ENCODE measurements at places on chromosomes 12 and 14. TPM values are rescaled to one million over a fixed set of nuclear protein-coding genes. Genes with fewer than 3 reads are reported as not detected.

- H3K27ac ChIP-seq: no peak overlapping the region
- H3K4me1 ChIP-seq: no peaks in the 10 kb centered on the region
- H3K36me3 ChIP-seq: no peaks in the 10 kb centered on the region
- H3K27me3 ChIP-seq: no peaks in the 10 kb centered on the region
Measured at GRCh38 chr12:126537961-126538530, 1472.8 kb downstream of the AACS start.

DNA sequence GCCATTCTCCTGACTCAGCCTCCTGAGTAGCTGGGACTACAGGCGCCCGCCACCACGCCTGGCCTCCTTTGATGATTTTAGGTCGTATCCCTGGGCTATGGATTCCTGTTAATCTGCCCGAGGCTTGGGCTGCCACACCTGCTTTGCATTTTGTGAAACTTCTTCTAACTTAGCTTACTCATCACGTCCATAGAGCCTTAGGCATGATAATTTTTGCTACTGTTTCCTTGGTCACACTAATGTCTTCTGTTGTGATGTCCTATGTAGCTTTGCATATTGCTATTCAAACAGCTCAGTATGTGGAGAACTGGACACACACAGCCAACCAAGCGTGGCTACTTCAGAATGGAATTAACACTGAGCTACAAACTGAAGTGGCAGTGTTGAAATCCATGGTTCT lies 47.5 kb upstream of the DDX11 start:
- no peak overlapping the region for H3K27ac ChIP-seq
- H3K4me3 ChIP-seq: no peak overlapping the region
- no peak for DNase-seq
- H3K4me1 ChIP-seq: no peaks in the 10 kb centered on the region
- no peaks in the 10 kb centered on the region for H3K27me3 ChIP-seq
- H3K36me3 ChIP-seq: no peaks in the 10 kb centered on the region

GRCh38 chr14:54455363-54455762 lies 14.2 kb upstream of the CNIH1 start:
- DNase-seq: no peak
- no peaks in the 10 kb centered on the region for H3K27me3 ChIP-seq
- H3K4me3 ChIP-seq: no peak overlapping the region
- H3K36me3 ChIP-seq: no peaks in the 10 kb centered on the region
- H3K4me1 ChIP-seq: no peaks in the 10 kb centered on the region

DNA sequence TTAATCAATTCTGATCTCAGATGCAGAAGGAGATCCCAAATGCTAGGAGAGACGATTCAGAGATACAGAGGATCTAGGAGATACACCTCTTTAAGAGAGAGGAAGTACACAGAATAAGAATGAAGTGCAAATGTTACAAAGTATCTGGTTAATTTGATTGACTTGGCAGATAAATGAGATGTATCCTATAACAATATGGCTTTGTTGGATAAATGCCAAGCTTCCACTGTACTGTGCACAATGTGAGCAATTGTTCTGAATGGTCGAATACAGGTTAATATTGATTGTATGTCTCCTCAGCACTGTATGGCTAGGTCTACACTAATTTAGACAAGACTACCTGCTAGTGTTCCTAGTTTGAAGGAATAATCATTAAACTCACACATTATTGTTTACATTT lies 119.6 kb upstream of the PTPRB start:
- H3K4me3 ChIP-seq: no peak overlapping the region
- H3K36me3 ChIP-seq: no peaks in the 10 kb centered on the region
- H3K27me3 ChIP-seq: no peaks in the 10 kb centered on the region
- H3K4me1 ChIP-seq: no peaks in the 10 kb centered on the region

GRCh38 chr12:25715102-25715501 lies 162.0 kb upstream of the LMNTD1 start:
- no peaks in the 10 kb centered on the region for H3K4me1 ChIP-seq
- H3K27me3 ChIP-seq: no peaks in the 10 kb centered on the region
- no peak overlapping the region for H3K4me3 ChIP-seq
- no peaks in the 10 kb centered on the region for H3K36me3 ChIP-seq

DNA sequence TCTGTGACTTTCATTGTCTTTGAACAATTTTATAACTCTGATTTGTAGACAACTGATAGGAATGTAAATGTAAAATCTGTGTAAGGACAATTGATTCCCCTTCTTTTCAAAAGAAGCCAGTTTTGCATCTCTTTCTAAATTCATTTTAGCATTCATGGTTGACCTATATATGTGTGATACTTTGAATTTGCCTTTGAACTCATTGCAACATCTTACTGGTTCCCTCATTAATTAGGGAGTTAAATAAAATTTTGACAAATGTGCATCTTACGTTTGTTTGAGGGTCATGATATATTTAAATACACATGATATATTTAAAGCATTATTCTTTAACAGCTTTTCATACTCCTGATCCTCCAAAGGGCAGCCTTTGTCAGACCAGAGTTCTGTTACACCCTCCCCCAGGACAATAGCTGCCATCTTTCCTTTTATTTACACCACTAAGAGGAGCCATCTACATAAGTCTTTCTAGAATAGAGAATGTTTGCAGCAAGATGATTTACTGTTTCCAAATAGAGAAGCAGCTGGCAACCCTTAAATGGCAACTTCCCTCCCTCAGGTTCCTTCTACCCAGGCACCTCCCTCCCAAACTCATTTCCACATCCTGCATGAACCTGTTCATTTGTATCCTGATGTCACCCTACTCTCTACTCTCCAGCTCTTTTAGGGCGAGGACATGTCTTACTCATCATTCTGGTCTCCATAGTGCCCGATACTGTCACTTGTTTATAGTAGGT lies 40.2 kb upstream of the APPL2 start:
- H3K4me3 ChIP-seq: no peak overlapping the region
- H3K27me3 ChIP-seq: no peaks in the 10 kb centered on the region
- DNase-seq: no peak
- H3K27ac ChIP-seq: no peak overlapping the region

GRCh38 chr12:124636138-124636978 lies 68.9 kb upstream of the NCOR2 start:
- H3K27me3 ChIP-seq: no peaks in the 10 kb centered on the region
- no peak overlapping the region for H3K27ac ChIP-seq
- no peak for DNase-seq
- no peaks in the 10 kb centered on the region for H3K4me1 ChIP-seq
- no peaks in the 10 kb centered on the region for H3K36me3 ChIP-seq

DNA sequence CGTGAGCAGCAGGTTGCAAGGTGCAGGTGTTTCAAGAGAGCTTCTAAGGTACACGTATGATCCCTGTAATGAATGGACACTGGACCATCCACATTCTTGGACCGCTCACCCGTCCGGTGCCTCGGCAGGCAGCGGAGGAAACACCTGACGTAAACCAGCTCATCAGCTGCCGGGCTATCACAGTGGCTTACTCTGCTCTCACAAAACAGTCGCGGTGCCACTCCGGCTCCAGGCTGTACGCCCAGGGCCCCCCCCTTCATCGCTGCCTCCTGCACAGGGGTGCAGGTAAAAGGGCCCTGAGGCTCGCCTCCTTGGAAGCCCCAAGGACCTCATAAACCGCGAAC lies 436 bp downstream of the VPS33A start:
- no peaks in the 10 kb centered on the region for H3K27me3 ChIP-seq
- H3K36me3 ChIP-seq: no peaks in the 10 kb centered on the region
- peaks cover 11% of the 10 kb centered on the region for H3K4me1 ChIP-seq
- H3K4me3 ChIP-seq: peak overlapping the region; percentile 85
- peak overlapping the region; percentile 88 for H3K27ac ChIP-seq

DNA sequence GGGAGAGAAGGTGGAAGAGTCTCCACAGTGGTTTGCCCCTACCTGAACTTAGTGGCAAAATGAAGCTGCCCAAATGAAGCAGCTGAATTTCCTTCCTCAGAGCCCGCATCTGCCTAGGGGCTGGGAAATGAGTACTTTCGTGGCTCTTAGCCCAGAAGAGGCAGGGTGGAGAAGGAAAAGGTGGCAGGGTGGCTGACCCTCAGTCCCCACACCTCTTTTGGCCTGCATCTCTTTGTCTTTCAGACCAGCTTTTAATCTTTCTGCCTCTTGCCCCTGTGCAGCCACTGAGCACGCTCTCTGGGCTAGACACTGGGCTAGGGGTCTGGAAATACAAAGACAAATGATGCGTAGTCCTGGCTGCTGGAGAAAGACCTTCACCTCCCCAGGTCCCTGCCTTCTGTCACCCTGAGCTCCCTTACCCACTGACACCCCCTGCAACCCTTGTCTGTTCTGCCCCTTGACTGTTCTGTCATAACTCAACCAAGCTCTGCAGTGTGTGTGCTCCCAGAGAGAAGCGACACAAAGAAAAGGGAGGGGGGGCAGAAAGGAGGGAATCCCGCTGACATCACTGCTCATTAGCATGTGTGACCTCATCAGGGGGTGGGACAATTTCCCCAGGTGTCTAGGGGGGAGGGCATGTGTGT lies 371 bp upstream of the REM2 start:
- no peaks in the 10 kb centered on the region for H3K36me3 ChIP-seq
- no peak overlapping the region for H3K27ac ChIP-seq
- H3K27me3 ChIP-seq: no peaks in the 10 kb centered on the region
- H3K4me3 ChIP-seq: no peak overlapping the region
- DNase-seq: no peak

- no peak within 1 kb of the TSS for H3K27ac ChIP-seq
- peaks cover 29% of the 10 kb centered on the region for H3K4me1 ChIP-seq
- DNase-seq: peak; percentile 72
Measured at GRCh38 chr12:57216014-57216911, at the start of gene NXPH4. Gene NXPH4 (plus strand): TSS chr12:57216794. CDS start chr12:57216970, 176 bp downstream.

DNA sequence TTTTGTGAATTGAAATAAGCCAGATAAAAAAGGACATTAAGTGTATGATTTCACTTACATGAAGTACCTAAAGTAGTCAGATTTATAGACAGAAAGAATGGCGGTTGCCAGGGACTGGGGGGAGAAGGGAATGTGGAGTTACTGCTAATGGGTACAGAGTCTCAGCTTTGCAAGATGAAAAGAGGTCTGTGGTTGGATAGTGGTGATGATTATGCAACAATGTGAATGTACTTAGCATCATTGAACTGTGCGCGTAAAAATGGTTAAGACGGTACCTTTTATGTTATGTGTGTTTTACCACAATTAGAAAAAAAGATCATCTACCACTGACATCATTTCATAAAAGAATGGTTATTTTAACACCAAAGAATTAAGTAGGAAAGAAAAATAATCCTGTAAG lies 35.9 kb downstream of the RNFT2 start:
- no peaks in the 10 kb centered on the region for H3K4me1 ChIP-seq
- no peak overlapping the region for H3K27ac ChIP-seq
- H3K4me3 ChIP-seq: no peak overlapping the region
- H3K27me3 ChIP-seq: no peaks in the 10 kb centered on the region

- H3K4me3 ChIP-seq: no peak overlapping the region
- DNase-seq: no peak
- no peaks in the 10 kb centered on the region for H3K27me3 ChIP-seq
- no peaks in the 10 kb centered on the region for H3K4me1 ChIP-seq
- H3K27ac ChIP-seq: peak overlapping the region; percentile 43
Measured at GRCh38 chr14:105646175-105646574, 119.8 kb downstream of the TMEM121 start.

GRCh38 chr14:67971627-67972625 lies 152.3 kb downstream of the RAD51B start:
- H3K4me1 ChIP-seq: no peaks in the 10 kb centered on the region
- no peaks in the 10 kb centered on the region for H3K36me3 ChIP-seq
- DNase-seq: no peak
- no peak overlapping the region for H3K27ac ChIP-seq
- H3K4me3 ChIP-seq: no peak overlapping the region

GRCh38 chr12:46517579-46517962 lies 145.0 kb upstream of the SLC38A2 start:
- H3K27ac ChIP-seq: peak overlapping the region; percentile 7
- H3K27me3 ChIP-seq: no peaks in the 10 kb centered on the region
- no peak overlapping the region for H3K4me3 ChIP-seq
- H3K36me3 ChIP-seq: no peaks in the 10 kb centered on the region
- no peak for DNase-seq

- peaks cover 8% of the 10 kb centered on the region for H3K4me1 ChIP-seq
- no peak overlapping the region for H3K27ac ChIP-seq
- DNase-seq: peak; percentile 27
- no peaks in the 10 kb centered on the region for H3K36me3 ChIP-seq
- H3K4me3 ChIP-seq: no peak overlapping the region
Measured at GRCh38 chr12:107779077-107779831, 4.8 kb downstream of the ASCL4 start.

GRCh38 chr14:27929797-27930347 lies 836.7 kb upstream of the FOXG1 start:
- H3K27ac ChIP-seq: no peak overlapping the region

- H3K4me3 ChIP-seq: no peak overlapping the region
- no peak overlapping the region for H3K27ac ChIP-seq
- no peak for DNase-seq
- no peaks in the 10 kb centered on the region for H3K4me1 ChIP-seq
- no peaks in the 10 kb centered on the region for H3K36me3 ChIP-seq
Measured at GRCh38 chr14:75518625-75519024, 3.6 kb upstream of the BATF start.

DNA sequence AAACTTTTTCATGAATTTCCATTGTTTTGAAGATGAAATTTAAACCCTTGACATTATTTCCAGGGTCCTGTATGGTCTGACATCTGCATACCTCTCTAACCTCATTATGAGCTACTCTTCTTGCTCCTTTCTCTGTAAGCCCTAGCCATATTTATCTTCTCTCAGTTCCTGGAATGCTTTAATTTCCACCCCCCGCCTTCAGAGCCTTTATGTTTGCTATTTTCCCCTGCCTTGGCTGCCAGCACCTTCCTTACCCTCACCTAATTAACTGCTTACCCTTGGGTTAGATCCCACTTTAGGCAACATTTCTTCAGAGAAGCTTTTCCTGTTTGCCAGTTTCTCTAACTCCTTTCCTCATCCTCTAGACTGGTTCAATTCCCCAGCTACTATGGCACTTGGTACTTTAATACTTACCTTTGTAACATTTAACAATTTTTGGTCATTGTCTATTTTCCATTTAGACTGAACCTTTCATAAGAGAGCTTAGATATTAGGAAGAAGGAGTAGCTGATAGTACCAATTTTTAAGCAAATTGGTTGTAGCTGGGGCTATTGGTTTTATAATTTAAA lies 6.0 kb downstream of the STYX start:
- H3K4me3 ChIP-seq: no peak overlapping the region
- DNase-seq: no peak
- no peak overlapping the region for H3K27ac ChIP-seq
- H3K36me3 ChIP-seq: no peaks in the 10 kb centered on the region
- H3K4me1 ChIP-seq: peaks cover 4% of the 10 kb centered on the region

The POP5 gene
- total RNA-seq: 46.8 TPM

The MYL6B gene
- total RNA-seq: 16.0 TPM

The TAS2R9 gene
- not detected for total RNA-seq

The MORN3 gene
- total RNA-seq: not detected

The DIP2B gene
- total RNA-seq: 73.4 TPM

The AHNAK2 gene
- total RNA-seq: 3.2 TPM
